ENCODE measurements at places on chromosomes 12 and 14.

DNA sequence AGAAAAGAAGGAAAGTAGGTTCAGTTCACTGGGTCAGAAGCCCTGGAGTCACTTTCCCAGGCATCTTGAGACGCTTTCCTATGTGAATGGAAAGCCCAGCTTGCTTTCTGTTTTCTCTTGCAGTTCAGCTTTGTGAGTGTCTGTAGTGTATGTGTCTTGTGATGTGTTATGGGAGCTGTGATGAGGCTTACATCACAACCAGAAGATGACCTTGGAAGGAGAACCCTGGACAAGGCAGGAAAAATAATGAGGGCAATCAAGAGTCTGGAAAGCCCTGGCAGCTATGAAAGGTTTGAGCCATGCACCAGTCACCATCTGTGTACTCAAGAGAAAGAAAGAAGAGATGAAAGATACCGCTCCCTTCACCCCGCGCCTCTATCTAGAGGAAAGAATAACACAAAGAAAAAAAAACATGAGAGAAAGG lies 35.2 kb upstream of the PTGR2 start:
- no peak for DNase-seq

DNA sequence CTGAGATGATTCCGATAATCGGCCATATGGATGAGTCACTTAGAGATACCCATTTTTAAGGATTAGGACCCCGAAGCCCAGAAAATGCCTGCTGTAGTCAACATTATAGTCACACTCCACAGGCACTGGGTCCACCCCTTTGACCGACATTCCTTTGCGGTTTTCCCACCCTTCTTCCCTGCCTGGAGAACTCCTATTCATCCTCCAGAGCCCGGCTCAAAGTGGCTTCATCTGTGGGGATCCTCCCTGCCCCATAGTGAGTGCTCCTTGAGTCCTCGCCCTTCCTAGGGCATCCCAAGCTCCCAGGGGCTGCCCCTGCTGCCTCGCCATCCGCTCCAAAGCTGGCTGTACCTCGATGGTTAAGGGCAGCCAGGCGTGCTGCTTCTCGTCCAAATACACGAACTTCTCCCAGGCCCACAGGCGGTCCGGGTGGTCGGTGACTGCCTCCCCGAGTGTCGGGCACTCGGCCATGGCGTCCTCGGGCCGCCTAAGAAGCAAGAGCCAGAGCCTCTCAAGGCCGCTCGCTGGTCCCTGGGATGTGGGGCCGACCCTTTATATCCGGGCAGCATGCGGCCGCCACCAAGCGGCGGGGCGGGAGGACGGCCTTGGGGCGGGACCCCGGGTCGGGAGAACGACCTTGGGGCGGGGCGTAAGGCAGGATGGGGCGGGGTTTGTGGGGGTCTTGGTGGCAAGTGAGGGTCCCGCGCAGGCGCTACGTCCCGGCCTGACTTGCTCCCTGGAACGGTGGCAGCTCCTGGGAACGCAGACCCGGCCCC lies at the start of gene TCL1A:
TSS of gene TCL1A (minus strand) at position 530 of the 776 bp plus-strand sequence. CDS start at position 471, 59 bp downstream.
- DNase-seq: no peak

GRCh38 chr12:9214534-9214933 lies 6.3 kb upstream of the PZP start:
- DNase-seq: no peak

DNA sequence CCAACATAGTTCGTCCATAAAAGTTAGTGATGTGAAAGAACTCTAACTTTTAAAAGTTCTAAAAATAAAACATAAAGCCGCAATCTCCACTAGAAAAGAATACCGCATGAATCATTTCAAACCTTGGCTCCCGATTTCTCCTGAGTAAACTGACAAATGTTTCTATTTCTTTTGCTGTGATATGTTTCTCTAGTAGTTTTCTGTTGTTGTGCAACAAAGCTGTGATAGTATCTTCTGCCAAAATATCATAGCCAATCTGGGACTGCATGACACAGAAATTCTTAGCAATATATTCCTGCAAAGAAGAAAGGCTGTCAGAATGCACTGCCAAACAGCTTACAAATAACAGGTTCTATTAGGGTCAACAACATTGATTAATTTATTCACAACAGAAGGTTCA lies 174.0 kb downstream of the ITPR2 start:
- no peak for DNase-seq

- no peak for DNase-seq
Observed at GRCh38 chr14:32998433-32998832, 59.8 kb downstream of the NPAS3 start.

DNA sequence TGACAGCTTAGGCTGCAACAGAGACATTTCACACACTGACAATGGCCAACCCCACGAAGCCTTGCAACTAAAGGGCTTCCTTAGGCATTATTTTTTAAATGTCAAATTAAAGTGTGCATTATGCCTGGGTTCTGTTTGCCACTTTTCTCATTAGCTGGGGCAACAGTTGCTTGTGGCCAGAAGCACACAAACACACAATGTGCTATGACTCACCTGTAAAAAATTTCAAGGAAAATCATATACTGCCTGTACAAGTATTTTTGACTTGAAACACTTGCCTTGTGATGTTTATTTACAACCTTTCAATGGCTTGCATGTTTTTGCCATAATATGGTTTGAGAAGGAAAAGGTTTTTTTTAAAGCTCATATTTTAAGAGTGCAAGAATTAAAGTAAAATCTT lies 1.9 kb downstream of the NTN4 start:
- no peak for DNase-seq

DNA sequence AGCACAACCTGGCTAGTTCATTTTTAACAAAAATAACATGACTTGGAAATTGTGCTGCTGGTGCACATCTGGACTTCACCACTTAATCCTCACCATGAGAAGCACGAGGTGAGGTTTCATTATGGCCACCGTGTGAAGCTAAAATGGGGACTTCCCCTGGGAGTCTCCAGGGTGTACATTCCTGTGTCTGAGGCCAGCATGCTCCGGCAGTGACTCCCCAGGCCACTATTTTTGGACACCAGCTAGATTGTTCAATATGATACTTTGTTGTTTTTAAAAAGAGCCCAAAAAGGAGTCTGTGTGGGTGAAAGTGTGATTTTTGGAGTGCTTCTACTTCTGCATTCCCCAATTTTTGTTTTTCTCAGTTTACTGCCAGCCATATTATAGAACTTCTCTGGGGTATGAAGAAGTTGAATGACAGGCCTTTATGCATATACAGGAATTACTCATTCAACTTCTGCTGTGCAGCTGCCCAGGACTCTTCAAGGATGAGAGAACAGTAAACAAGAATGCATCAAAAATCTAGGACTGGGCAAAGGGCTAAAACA lies 16.9 kb upstream of the AICDA start:
- no peak for DNase-seq

DNA sequence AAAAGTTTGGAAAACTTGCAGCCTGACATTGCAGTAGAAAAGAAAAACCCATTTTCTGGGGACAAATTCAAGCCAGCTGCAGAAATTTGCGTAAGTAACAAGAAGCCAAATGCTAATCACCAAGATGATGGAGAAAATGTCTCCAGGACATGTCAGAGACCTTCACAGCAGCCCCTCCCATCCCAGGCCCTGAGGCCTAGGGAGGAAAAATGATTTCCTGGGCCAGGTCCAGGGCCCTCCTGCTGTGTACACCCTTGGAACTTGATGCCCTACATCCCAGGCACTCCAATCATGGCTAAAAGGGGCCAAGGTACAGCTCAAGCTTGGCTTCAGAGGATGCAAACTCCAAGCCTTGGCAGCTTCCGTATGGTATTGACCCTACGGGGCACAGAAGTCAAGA lies 14.5 kb downstream of the IAPP start:
- DNase-seq: no peak

GRCh38 chr14:84025106-84026012 lies 1504.6 kb upstream of the FLRT2 start:
- DNase-seq: no peak

DNA sequence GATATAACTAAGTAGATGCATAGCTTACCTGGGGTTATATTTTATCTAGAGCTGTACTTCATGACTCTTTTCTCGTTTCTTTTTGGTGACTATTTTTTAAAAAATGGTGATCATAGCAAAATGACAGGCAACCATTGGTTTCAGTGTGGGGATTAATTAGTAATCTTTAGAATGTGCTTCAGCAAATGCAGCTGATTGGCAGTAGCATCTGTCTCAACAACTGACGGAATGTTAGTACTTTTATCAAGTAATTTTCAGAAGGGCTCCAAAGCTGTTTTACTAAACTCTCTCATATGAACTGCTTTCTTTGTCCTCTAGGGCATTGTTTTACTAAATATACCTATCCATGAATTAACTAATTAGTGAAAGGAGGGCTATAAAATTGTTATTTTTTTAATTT lies 117.6 kb downstream of the TRMT5 start:
- DNase-seq: no peak

- no peak for DNase-seq
Observed at GRCh38 chr12:106710143-106710893, 64.2 kb upstream of the RIC8B start.

DNA sequence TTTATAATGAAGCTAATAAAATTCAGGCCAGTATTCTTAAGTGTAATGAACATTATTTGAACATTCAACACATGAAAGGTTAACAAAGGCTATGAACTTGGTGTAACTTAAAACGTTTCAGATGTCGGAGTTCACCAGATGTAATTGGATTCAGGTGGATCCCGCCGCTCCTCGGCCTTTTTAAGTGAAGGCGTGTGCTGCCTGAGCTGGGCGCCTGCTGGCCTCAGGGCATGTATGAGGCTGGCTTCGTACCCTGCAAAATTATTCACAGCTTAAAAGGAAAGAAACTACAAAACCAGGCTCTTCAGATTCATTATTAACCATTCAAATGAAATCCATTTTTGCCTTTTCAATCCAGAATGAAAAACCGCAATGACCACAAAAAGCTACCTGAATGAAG lies 69.9 kb downstream of the WIF1 start:
- no peak for DNase-seq

DNA sequence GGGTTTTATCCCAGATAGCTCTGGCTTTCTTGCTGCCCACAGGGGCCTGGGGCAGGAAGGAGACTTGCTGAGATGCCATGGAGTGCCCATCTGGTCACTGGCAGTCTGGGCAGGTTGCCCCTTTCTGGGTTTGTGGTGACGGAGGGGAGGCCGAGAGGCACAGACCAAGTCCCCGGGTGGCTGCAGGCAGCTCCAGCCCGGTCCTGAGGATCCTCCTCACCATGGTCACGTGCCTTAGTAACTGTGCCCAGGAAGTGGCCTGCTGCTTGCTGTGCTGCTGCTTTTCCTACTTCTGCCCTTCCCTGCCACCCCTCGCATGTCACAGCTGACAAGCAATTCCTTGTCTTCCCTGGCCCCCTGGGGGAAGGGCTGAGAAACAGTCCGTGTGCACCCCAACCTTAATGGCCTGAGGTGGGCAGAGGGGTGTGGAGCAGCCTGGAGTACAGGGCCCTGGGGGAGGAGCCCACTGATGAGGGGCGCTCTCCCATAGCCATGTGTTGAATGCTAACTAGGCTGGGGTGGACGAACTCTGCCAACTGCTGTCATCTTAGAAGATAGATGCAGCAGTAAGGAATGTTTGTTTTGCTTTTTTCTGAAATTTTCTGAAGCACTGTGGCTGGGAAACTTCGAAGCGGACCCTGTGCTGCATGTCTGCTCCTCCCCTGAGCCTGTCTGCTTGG lies 54.9 kb upstream of the SRSF5 start:
- DNase-seq: no peak

DNA sequence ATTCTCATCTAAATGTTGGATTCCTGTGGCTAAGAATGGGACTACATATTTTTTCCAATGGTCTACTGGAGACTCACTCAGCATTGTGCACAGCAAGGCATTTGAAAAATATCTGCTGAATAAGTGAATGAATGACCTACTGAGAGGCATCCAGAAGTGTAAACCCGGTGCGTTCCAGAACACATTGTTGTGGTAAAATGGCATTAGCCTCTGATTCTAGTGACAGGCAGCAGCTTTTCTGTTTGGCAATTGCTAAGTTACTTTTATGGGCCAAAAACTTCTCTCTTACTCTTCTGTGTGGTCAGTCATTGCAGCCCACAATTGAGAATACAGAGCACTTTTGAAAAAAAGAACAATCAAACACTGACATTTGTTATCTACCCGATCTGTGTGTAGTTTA lies 36.5 kb downstream of the WIF1 start:
- DNase-seq: no peak

- DNase-seq: no peak
Observed at GRCh38 chr14:36702474-36702873, 40.8 kb downstream of the PAX9 start.

DNA sequence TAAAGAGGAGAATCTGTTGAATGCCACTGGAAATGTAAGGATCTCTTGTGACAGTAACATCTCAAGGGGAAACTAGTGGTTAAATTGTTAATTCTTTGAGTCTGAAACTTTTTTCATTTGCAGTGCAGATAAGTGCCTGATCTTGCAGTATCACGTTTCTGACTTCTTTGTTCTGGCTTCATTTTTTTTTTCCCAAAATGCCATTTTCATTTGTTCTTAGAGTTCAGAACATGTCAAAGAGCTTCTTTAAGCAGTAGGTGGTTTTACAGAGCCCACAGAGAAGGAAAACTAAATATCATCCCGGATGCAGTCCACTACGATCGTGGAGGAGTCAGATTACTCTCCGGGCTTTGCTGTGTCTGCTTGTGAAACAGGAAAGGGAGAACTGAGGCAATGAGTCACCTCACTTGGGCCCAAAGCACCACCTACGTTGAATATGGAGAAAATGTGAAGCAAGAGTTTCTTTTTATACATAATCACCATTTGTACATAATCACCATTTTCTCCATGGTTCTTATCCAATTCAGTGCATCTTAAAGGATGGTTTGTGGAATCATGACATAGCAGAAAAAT lies 43.9 kb downstream of the HMGA2 start:
- DNase-seq: no peak

GRCh38 chr14:71212093-71212492 lies 304.8 kb downstream of the PCNX1 start:
- no peak for DNase-seq

- no peak for DNase-seq
Observed at GRCh38 chr12:16303939-16304338, 26.5 kb upstream of the SLC15A5 start.

GRCh38 chr12:116302166-116303058 lies 24.9 kb upstream of the MED13L start:
- no peak for DNase-seq

GRCh38 chr12:167959-168600 lies 45.9 kb downstream of the SLC6A12 start:
- no peak for DNase-seq

GRCh38 chr12:125619723-125620122 lies 554.5 kb downstream of the AACS start:
- DNase-seq: no peak
